ENCODE measurements at places on chromosomes 5 and 9.

DNA sequence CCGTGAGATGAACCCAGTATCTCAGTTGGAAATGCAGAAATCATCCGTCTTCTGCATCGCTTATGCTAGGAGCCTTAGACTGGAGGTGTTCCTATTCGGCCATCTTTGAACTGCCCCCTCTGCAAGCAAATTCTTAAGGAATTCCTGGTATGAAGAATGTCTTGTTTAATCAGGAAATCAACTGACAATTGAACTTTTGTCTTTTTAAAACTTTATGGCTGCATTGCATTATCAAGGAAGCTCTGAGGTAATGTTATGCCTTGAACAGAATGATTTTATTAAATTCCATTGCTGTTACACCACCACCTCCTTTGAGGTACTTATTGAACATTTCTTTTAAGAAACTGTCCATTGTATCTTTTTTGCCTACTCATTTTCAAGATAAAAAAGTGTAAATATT, 1915.7 kb upstream of the CDH9 start:
- no peak overlapping the region for H3K27ac ChIP-seq
- H3K27me3 ChIP-seq: no peaks in the 10 kb centered on the region
- no peaks in the 10 kb centered on the region for H3K36me3 ChIP-seq
- no peak for DNase-seq
- H3K4me1 ChIP-seq: no peaks in the 10 kb centered on the region
- H3K4me3 ChIP-seq: no peak overlapping the region

DNA sequence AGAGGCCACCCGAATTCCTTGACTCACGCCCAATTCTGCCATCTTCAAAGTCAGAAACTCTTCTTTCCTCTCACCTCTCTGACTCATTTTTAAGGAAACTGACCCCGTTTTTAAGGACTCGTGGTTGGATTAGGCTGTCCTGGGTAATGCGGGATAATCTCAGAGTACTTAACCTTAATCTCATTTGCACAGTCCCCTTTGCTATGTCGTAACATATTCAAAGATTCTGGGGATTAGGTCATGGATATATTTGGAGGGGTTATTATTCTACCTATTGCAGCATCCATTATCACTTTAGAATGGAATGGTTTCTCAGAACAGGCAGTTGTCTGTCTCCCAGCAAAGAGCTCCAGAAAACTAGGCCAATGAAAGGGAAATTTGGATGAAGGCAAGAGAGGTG, 80.8 kb upstream of the IL12B start:
- peaks cover 64% of the 10 kb centered on the region for H3K4me1 ChIP-seq
- H3K27me3 ChIP-seq: peaks cover 21% of the 10 kb centered on the region
- peaks cover 9% of the 10 kb centered on the region for H3K36me3 ChIP-seq
- no peak overlapping the region for H3K4me3 ChIP-seq
- peak overlapping the region; percentile 19 for H3K27ac ChIP-seq
- no peak for DNase-seq

DNA sequence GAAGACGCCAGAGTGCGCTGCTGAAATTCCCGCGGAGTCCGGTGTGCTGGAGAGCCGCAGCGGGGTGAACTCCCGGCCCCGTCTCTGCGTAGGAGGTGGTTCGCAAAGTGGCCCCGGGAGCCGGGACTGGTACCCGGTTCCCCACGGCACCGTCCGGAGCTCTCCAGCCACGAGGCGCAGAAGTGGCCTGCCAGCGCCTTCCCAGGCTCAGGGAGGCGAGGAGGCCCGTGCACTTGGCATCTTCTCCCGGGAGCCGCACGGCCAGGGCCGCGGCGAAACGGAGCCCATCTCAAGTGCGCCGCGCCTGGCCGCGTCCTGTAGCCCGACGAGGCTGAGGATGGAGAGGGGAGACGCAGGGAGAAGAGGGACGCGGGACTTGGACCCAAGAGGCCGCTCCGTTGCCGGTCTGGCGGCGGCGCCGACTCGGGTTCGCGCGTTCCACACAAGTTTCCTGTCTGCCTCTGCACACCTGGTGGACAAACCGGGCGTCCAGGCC, 1.1 kb upstream of the IRX1 start:
- peaks cover 2% of the 10 kb centered on the region for H3K36me3 ChIP-seq
- H3K27me3 ChIP-seq: peaks cover 67% of the 10 kb centered on the region
- no peak overlapping the region for H3K4me3 ChIP-seq
- peak overlapping the region; percentile 55 for H3K27ac ChIP-seq
- no peaks in the 10 kb centered on the region for H3K4me1 ChIP-seq
- no peak for DNase-seq

DNA sequence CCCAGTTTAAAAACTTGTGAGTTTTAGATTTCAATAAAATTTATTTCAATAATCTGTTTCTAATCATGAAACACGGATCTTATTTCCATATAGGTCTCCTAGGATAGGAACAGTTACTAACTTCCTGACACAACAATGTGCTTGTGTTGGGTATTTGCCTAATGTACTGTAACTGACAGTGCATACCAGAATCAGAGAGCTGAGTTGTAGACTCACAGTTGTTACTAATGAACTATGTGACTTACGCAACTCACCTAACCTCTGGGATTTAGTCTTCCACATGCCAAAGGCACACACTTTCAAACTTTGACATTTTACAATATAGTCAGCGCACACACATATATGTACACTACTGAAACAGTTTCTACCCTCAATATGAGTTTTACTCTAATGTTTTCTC, 77.7 kb downstream of the HOMER1 start:
- no peak overlapping the region for H3K27ac ChIP-seq
- H3K27me3 ChIP-seq: peaks cover 2% of the 10 kb centered on the region
- H3K4me3 ChIP-seq: no peak overlapping the region
- DNase-seq: no peak
- H3K36me3 ChIP-seq: no peaks in the 10 kb centered on the region

- H3K4me1 ChIP-seq: no peaks in the 10 kb centered on the region
- peaks cover 62% of the 10 kb centered on the region for H3K27me3 ChIP-seq
- DNase-seq: no peak
- no peak overlapping the region for H3K27ac ChIP-seq
- H3K36me3 ChIP-seq: no peaks in the 10 kb centered on the region
Measured at GRCh38 chr9:127123064-127123890, 842 bp upstream of the ANGPTL2 start.

GRCh38 chr9:37740631-37741328, 12.8 kb upstream of the TRMT10B start:
- no peaks in the 10 kb centered on the region for H3K4me1 ChIP-seq
- H3K36me3 ChIP-seq: no peaks in the 10 kb centered on the region
- no peak for DNase-seq

- no peak overlapping the region for H3K4me3 ChIP-seq
- no peak overlapping the region for H3K27ac ChIP-seq
- H3K4me1 ChIP-seq: no peaks in the 10 kb centered on the region
- DNase-seq: no peak
- H3K36me3 ChIP-seq: no peaks in the 10 kb centered on the region
Measured at GRCh38 chr9:137383081-137383783, 39.7 kb downstream of the EXD3 start.

Data from activated T-helper 1 cell treated with anti-CD3 and anti-CD28 coated beads, Interleukin-12 subunit alpha, Interleukin-12 subunit beta, Interleukin-2, Interleukin-4 antibody, amounts not matched to agents 30 ng/mL and 10 ng/mL and 1 ng/mL, durations not matched to agents 14 hours and 24 hours and 36 hours (primary cell).